ENCODE measurements at places on chromosomes 2 and 18. TPM values are rescaled to one million over a fixed set of nuclear protein-coding genes. Genes with fewer than 3 reads are reported as not detected.

The TMEM163 gene
- total RNA-seq, result 0.62 TPM

The GRHL1 gene
- 2.5 TPM for total RNA-seq

The DSEL gene
- total RNA-seq, result 17.4 TPM

The INPP5D gene
- 51.2 TPM for total RNA-seq

- H3K36me3 ChIP-seq, result no peaks in the 10 kb centered on the region
- H3K4me1 ChIP-seq, result no peaks in the 10 kb centered on the region
- H3K4me3 ChIP-seq, result no peak overlapping the region
- no peak for DNase-seq
Observed at GRCh38 chr2:29253-29652, 17.1 kb downstream of the FAM110C start.

- no peak for DNase-seq
- no peak overlapping the region for H3K27ac ChIP-seq
- H3K27me3 ChIP-seq, result no peaks in the 10 kb centered on the region
- H3K4me1 ChIP-seq, result no peaks in the 10 kb centered on the region
- no peaks in the 10 kb centered on the region for H3K36me3 ChIP-seq
Observed at GRCh38 chr18:67590571-67591141, 74.1 kb upstream of the DSEL start.

- H3K4me1 ChIP-seq, result no peaks in the 10 kb centered on the region
- no peak overlapping the region for H3K27ac ChIP-seq
- DNase-seq, result no peak
- no peaks in the 10 kb centered on the region for H3K36me3 ChIP-seq
- no peak overlapping the region for H3K4me3 ChIP-seq
Observed at GRCh38 chr2:201918616-201919307, 112.4 kb downstream of the CDK15 start.

GRCh38 chr2:231290321-231291015 is 92.0 kb downstream of the ARMC9 start:
- H3K36me3 ChIP-seq, result peaks cover 7% of the 10 kb centered on the region
- no peaks in the 10 kb centered on the region for H3K4me1 ChIP-seq
- DNase-seq, result no peak
- no peak overlapping the region for H3K27ac ChIP-seq

GRCh38 chr2:222535477-222535876 is 111.1 kb downstream of the SGPP2 start:
- no peaks in the 10 kb centered on the region for H3K36me3 ChIP-seq
- H3K27ac ChIP-seq, result no peak overlapping the region
- H3K4me3 ChIP-seq, result no peak overlapping the region

DNA sequence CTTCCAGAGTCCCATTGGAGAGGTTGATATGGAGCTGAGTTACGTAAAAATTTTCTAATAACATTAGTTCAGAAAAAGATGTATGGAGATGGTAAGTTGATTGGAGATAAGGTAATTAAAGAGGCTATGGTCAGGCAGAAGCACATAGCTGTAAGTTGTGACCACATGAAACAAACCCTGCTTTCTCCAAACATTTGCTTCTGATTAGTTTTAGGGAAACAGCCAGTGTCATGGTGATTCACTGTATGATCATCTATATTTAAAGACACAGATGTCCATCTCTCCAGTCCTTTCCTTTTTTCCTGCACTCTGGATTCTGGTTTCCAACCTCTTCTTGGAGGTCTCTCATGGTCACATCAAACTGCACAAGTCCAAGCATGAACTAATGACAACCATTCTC is 1550.8 kb upstream of the PIK3C3 start:
- H3K36me3 ChIP-seq, result no peaks in the 10 kb centered on the region
- no peak overlapping the region for H3K4me3 ChIP-seq
- no peaks in the 10 kb centered on the region for H3K27me3 ChIP-seq
- H3K27ac ChIP-seq, result no peak overlapping the region
- no peak for DNase-seq

DNA sequence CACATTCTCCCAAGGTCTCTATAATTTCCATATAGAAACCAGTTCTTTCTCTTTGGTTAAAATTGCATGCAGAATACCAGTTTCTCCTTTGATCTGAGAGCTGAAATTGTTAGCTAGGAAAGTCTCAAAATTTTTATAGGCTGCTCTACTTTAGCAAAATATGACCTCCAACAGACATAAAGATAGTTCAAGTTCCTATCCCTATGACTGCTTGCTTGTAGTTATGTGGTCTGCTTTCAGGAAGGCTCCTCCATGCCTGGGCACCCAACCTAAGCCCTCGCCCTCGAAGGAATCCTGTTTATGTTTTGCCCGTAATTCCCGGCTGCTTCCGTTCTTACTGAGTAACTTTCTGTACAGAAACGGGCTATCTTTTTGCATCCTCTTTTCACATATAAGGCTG is 28.0 kb upstream of the LTBP1 start:
- H3K27ac ChIP-seq, result no peak overlapping the region
- H3K36me3 ChIP-seq, result no peaks in the 10 kb centered on the region
- DNase-seq, result no peak

DNA sequence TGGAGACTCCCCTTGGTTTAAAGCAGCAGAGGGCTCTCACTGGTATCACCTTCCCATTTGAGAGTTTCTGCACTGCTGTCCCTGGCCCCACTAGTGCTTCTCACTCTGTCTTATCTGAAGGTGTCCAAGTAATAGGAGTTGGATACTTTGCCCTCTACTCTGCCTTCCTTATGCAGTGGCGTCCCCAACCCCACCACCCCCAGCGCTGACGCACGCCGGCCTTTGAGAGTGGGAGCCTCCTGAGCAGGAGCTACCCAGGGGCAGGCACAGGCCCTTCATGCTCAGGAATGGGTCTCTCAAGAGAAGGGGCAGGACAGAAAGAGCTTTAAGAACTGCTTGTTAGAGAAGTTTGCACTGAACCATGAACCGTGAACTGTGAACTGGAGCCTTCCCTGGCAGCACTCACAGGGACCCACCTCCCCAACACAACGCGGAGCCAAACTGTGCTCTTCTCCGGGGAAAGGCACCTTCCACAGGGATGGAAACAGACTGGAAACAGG is 3.3 kb downstream of the CIB4 start:
- H3K4me3 ChIP-seq, result no peak overlapping the region
- no peaks in the 10 kb centered on the region for H3K36me3 ChIP-seq
- H3K4me1 ChIP-seq, result no peaks in the 10 kb centered on the region
- no peak for DNase-seq
- no peaks in the 10 kb centered on the region for H3K27me3 ChIP-seq
- H3K27ac ChIP-seq, result no peak overlapping the region

DNA sequence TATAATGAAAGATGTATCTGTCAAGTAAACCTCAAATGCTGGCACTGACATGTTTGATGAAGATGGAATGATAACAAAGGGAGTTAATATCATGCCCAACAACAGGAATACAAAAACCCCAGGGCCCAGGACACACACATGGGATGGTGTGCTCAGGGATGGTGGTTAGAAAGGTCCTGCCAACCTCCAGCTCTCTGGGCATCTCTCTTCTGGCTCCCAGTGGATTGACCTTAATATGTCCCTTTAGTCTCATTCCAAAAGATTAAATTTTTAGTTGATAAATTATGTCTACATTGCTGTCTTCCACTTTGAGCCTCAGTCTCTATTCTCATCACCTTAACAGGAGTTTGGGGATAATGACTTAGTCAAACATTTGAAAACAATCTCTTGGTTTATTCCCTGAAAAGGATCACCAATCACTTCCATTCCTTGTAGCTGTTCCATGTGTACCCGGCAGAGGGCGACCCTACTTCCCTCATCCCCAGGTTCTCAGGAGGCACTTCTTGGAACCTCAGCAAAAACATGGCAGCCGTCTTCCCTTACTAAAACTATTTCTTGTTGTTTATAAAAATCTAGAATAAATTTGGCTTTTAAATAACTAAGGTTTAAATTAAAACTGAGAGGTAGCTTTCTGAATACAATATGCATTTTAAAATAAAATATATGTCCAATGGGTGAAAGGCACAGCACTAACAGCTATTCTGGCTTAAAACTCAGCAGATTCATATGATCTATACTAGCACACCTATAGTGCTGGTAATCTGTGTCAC is 29.6 kb downstream of the MCEE start:
- H3K4me3 ChIP-seq, result no peak overlapping the region
- H3K27ac ChIP-seq, result no peak overlapping the region
- no peaks in the 10 kb centered on the region for H3K4me1 ChIP-seq

All from aorta (tissue), 5 donors.